ENCODE measurements at places on chromosomes 4 and X.

DNA sequence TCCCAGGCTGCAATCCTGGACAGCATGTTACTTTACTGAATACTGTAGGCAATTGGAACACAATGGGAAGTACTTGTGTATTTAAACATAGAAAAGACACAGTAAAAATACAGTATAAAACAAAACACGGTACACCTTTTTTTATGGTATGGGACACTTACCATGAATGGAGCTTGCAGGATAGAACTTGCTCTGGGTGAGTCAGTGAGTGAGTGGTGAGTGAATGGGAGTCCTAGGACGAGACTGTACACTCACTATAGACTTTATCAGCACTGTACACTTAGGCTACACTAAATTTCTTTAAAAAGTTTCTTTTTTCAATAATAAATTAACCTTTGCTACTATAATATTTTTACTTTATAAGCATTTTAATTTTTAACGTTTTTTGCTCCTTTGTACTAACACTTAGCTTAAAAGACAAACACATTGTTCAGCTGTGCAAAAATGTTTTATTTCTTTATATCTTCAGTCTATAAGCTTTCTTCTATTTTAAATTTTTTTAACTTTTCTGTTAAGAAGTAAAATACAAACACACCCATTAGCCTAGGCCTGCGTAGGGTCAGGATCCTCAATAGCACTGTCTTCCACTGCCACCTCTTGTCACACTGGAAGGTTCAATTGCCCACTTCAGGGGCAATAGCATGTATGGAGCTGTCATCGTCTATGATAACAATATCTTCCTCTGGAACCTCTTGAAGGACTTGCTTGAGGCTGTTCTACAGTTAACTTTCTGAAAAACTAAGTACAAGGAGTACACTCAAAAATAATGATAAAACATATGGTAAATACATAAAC lies 293.5 kb upstream of the FSTL5 start:
- no peak for DNase-seq
- H3K36me3 ChIP-seq, result no peaks in the 10 kb centered on the region
- H3K4me1 ChIP-seq, result no peaks in the 10 kb centered on the region

DNA sequence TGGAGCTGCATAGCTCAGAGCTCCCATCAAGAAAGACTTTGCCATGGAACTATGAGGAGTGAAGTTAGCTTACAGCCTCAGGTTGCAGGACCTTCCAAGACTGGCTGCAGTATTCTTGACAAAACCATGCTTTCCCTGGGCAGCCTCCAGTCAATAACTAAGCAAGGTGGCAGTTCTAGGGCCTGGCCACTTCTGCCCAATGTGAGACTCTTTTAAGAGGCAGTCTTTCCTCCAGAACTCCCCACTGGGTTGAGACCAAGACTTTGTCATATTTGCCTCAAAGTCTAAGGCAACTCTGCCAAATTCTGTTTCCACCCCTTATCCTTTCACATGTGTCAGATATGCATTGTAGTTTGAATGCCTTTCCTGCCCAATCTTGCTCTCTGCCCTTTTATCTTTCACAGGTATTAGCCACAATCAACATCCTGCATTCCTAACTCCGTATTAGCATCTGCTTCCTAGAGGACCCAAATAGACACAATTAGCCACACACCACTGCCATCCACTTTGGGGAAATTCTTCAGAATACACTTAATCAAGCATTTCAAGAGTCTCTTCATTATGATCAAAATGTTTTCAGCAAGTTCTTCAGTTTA lies 17.7 kb upstream of the SLC25A43 start:
- H3K4me1 ChIP-seq, result no peaks in the 10 kb centered on the region
- no peak for DNase-seq
- H3K27me3 ChIP-seq, result no peaks in the 10 kb centered on the region
- H3K27ac ChIP-seq, result no peak overlapping the region
- no peaks in the 10 kb centered on the region for H3K36me3 ChIP-seq
- no peak overlapping the region for H3K4me3 ChIP-seq

GRCh38 chr4:3335385-3335784 lies 42.6 kb downstream of the RGS12 start:
- H3K27me3 ChIP-seq, result no peaks in the 10 kb centered on the region
- H3K27ac ChIP-seq, result no peak overlapping the region
- no peak for DNase-seq

DNA sequence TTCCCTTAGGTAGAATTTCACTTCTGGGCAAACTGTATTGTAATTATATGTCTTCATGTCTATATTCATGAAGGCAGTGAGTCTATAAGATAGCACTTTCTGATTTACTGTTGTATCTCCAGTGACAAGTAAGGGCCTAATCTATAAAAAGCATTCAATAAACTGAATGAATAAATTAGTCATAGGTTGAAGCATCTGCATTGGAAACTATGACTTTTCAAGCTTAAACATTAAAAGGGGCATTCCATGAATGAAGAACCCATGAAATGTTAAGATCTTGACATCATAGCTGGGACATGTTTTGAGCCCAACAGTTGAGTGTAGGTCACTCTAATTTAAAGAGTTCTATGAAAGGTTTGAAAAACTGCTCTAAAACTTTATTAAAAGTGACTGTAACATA lies 159.3 kb upstream of the LCORL start:
- no peak overlapping the region for H3K4me3 ChIP-seq
- no peaks in the 10 kb centered on the region for H3K4me1 ChIP-seq
- no peaks in the 10 kb centered on the region for H3K27me3 ChIP-seq
- no peak for DNase-seq

DNA sequence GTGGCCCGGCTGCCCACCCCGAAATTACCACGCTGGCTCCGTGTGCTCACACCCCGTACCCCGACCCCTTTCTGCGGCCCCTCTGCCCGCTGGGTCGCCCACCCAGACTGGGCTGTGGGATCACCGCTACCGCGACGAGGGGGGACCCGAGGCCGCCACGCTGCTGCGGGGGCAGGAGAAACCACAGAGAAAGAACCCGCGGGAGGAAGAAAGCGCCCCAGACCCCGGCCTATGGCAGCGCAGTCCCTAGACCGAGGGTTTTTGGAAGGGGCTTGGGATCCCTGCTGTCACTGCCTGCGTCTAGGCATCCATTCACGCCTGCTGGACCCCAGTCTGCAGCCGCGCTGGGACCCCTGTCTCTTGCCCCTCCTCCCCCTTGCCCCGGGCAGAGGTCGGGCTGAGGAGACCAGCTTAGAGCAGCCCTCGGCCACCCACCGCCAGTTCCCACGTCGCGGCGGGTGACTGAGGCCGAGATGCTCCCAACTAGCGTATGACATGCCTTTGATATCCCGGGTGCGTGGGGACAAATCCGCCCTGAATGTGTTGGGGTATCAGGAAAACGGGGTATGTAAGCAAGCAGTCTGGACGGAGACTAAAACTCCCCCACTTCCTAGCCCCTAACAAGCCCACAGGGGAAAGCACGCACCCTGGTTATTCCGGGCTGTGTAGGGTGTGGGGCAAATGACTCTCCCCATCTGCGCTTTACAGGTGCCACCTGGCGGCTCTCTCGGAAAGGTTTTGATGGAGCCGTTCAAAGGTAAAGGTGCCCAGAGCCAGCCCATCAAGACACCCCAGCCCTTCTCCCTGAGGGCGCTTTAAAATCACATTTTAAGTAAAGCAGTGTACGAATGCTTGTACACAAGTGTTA lies 862 bp upstream of the INPP4B start:
- no peak overlapping the region for H3K27ac ChIP-seq
- H3K36me3 ChIP-seq, result no peaks in the 10 kb centered on the region
- H3K27me3 ChIP-seq, result peaks cover 32% of the 10 kb centered on the region

DNA sequence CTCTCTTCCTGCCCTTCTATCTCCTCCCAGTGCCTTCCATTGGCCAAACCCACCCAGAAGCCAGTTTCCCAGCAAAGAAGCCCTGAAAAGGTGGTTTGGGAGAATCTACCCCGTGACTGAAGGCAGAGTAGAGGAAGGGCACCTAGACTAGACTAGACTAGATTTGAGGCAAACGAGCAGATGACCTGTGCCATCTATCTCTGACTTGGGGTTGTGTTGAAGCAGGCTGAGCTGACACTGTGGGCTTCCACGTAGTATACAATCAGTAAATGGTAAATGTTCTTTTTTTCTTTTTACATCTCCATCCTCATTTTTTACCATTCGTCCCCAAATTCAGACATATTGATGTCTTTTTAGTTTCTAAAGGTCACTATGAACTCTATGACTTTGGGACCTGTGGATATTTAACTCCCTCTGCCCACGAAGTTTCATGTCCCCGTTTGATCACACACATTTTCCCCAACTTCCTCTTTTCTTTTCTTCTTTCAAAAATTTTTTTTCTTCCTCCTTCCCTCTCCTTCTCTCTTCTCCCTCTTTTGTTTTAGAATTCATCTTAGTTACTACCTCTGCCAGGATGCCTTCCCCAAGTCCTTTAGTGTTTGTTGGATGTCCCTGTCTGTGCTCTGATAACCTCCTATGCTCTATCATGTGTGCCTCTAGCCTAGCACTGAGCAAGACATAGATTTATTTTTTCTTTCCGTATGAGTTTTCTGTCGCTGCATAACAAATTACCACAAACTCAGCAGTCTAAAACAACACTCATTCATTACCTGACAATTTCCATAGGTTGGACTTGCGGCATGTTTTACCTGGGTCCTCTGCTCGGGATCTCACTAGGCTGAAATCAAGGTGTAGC lies 6.2 kb upstream of the AFF1 start:
- H3K4me3 ChIP-seq, result no peak overlapping the region
- H3K36me3 ChIP-seq, result no peaks in the 10 kb centered on the region
- H3K27ac ChIP-seq, result no peak overlapping the region
- no peaks in the 10 kb centered on the region for H3K27me3 ChIP-seq
- no peak for DNase-seq

GRCh38 chrX:136497556-136498052 lies at the start of gene HTATSF1:
TSS of gene HTATSF1 (plus strand) at chrX:136497592. CDS start at chrX:136497685, 93 bp downstream.
- no peaks in the 10 kb centered on the region for H3K36me3 ChIP-seq
- H3K4me3 ChIP-seq, result peak within 1 kb of the TSS; percentile 76
- no peaks in the 10 kb centered on the region for H3K27me3 ChIP-seq

DNA sequence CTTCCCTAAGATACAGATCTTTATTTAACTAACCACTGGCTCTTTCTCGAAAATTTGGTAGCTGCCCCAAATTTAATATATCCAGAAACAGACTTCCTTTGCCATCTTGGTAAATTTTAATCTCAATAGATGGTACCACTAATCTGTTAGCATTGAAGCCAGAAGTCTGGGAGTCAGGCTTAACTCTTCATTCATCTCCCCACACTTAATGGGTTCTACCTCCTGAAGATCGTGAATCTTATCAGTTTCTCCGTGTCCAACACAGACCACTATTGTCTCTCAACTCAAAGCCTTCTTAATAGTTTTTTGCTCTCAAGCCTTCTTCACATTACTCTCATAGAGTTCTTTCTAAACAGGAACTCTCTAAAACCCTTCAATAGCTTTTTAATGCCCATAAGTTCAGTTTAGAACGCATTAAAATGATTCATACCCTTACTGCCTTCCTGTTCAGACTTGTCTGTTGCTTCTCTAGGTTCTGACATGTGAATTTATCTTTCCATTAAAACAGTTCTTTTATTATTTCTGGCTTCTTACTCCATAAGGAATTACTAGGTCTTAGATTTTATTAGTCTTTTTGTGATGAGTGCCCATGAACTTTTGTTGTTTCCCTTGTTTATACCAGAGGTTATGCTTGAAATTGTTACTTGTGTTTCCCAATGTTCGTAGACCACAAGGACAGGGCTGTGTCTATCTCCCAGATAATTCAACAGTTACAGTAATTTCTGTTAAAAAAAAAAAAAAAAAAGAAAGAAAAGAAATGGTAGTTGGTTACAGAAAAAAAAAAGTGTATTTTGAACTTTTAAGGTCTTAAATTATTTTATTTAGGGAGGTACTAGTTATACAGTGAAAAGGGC lies 54.7 kb downstream of the SMARCAD1 start:
- H3K4me3 ChIP-seq, result no peak overlapping the region
- peaks cover 2% of the 10 kb centered on the region for H3K36me3 ChIP-seq
- no peaks in the 10 kb centered on the region for H3K4me1 ChIP-seq

- H3K36me3 ChIP-seq, result no peaks in the 10 kb centered on the region
- DNase-seq, result no peak
- H3K4me1 ChIP-seq, result no peaks in the 10 kb centered on the region
- H3K4me3 ChIP-seq, result no peak overlapping the region
- no peak overlapping the region for H3K27ac ChIP-seq
Measured at GRCh38 chr4:116913451-116913850, 171.9 kb downstream of the TRAM1L1 start.

GRCh38 chr4:86484241-86484640 lies 109.9 kb upstream of the PTPN13 start:
- H3K36me3 ChIP-seq, result no peaks in the 10 kb centered on the region
- H3K4me3 ChIP-seq, result no peak overlapping the region
- H3K27ac ChIP-seq, result no peak overlapping the region
- no peaks in the 10 kb centered on the region for H3K4me1 ChIP-seq
- no peak for DNase-seq

- H3K4me1 ChIP-seq, result no peaks in the 10 kb centered on the region
- no peak overlapping the region for H3K4me3 ChIP-seq
- DNase-seq, result no peak
Measured at GRCh38 chr4:41590591-41590990, 52.6 kb downstream of the LIMCH1 start.

DNA sequence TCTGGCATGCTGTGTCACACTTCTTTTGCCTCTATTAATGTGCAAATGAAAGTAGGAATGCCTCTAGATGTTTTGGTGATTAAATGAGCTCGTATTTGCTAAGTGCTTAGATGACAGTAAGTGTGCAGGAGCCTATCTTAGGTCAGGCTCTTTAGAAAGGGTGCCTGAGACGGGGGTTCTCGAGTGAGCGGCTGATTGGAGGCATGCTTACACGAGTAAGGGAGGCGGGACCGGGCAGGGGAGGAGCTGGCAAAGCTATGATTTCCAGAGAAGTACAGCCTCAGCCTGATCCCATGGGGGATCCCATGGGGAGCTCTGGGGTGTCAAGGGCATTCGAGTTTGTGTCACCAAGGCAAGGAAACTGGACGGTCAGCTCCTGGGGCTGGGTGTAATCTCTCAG lies 44.8 kb downstream of the CLDN34 start:
- peaks cover 38% of the 10 kb centered on the region for H3K4me1 ChIP-seq
- no peaks in the 10 kb centered on the region for H3K36me3 ChIP-seq
- no peaks in the 10 kb centered on the region for H3K27me3 ChIP-seq
- H3K27ac ChIP-seq, result peak overlapping the region; percentile 31
- DNase-seq, result peak; percentile 12

DNA sequence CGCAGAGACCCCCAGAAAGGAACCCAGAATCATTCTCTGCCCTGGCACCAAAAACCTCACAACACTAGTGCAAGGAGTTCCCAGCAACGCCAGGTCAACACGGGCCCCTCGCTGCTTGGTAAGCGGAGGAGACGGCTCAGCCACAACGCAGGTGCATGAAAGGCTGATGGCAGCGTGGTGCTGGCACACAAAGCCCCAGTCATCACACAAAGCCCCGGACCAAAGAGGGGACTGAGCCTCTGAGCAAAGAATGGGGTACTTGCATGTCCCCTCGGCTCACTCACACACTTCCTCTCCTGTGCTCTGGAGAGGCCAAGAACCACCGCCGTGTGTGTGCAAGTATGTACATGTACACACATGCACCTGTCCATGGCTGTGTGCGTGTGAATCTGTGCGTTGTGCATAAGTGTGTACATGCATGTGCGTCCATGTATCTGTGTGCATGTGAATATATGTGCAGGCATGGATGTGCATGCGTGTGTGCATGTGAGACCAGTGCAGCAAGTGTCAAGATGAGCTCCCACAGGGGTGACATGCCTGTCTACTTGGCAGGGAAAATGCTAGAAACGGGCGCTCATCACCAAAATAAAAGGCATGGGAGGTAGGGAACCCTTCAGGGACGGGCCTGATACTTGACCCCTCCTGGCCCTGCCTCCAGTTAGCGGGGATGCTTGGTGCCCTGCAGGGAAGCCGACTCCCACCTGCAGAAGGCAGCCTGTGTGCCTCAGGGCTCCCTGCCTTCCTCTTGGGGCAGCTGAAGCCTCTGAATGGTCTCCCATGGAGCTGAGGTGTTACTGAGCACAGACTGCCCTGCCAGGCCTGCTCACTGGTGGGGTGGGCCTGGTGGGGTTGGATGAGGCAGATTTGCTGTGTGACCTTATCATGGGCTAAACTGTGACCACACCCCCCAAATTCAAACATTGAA lies 60.4 kb downstream of the ZFYVE28 start:
- H3K4me3 ChIP-seq, result no peak overlapping the region
- H3K27me3 ChIP-seq, result no peaks in the 10 kb centered on the region
- DNase-seq, result no peak
- peaks cover 13% of the 10 kb centered on the region for H3K4me1 ChIP-seq
